ENCODE measurements at places on chromosomes 1 and 21. TPM values are rescaled to one million over a fixed set of nuclear protein-coding genes. Genes with fewer than 3 reads are reported as not detected.

DNA sequence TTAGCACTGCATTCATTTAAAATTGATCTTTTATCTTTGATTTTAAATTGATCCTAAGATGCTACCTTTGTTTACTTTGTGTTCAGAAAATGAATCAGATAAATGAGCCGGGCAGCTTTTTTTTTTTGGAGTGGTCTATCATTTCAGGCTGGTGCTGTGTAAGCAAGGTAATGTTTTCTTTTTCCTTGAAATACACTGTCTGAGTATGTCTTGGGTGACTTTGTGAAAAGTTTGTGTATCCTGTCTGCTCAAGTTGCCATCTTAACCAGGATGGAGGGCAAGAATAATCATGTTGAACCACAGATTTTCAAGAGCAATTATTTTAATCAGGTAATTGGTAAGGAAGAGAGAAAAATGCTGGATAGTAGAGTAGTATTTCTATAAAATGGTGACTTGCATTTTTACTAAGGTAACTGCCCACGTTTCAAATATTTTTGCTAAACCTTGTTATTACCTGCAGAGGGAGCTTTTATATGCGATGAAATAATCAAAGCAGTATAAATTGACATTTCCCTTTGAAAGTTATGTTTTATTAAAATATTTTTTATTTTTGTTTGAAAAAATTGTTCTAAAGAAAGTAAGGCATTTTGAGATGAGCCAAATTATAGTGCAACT, 11.1 kb downstream of the ADGRL2 start:
- peaks cover 54% of the 10 kb centered on the region for H3K4me1 ChIP-seq
- no peak overlapping the region for H3K4me3 ChIP-seq
- no peaks in the 10 kb centered on the region for H3K36me3 ChIP-seq
- no peak overlapping the region for H3K27ac ChIP-seq
- H3K27me3 ChIP-seq: no peaks in the 10 kb centered on the region

DNA sequence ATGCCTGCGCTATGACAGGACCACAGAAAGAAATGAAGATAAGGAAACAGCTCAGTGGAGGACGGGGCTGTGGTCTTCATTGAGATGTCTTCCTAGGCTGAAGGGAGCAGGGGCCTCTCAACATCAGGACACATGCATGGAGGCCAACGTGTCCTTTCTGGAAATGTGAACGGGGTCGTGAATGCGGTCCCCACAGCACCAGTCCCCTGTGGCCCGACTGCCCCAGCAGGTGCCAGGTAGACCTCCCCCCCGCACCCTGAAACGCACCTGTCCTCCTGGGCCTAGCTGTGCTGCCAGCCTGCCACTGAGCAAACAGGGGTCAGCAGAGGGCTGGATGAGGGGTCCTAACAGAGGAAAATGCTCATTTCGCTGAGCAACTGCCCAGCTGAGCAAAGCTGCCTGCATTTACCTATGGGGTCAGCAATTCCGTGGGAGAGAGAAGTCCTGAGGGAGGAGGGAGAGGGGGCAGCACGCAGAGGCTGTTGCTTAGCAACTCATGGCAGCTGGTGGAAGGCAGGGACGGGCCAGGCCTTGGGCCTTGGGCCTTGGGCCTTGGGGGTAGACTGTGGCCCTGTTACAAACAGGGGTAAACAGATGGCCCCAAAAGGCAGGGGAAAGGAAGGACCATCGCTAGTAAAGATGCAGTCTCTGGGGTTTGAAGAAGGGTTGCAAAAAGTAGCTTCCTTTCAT, 77.4 kb downstream of the NPHP4 start:
- H3K36me3 ChIP-seq: no peaks in the 10 kb centered on the region
- H3K4me1 ChIP-seq: no peaks in the 10 kb centered on the region
- H3K4me3 ChIP-seq: no peak overlapping the region

The MX2 gene
- total RNA-seq: 5.9 TPM

The OSCP1 gene
- 7.7 TPM for total RNA-seq

- peaks cover 56% of the 10 kb centered on the region for H3K4me1 ChIP-seq
- H3K36me3 ChIP-seq: peaks cover 49% of the 10 kb centered on the region
- H3K27me3 ChIP-seq: no peaks in the 10 kb centered on the region
- peak overlapping the region; percentile 44 for H3K27ac ChIP-seq
These were observed 17.9 kb downstream of the PTTG1IP start for GRCh38 chr21:44855572-44855971.

The CYP4Z1 gene
- total RNA-seq: 0.12 TPM

- no peak overlapping the region for H3K4me3 ChIP-seq
- H3K4me1 ChIP-seq: no peaks in the 10 kb centered on the region
- no peaks in the 10 kb centered on the region for H3K27me3 ChIP-seq
- H3K36me3 ChIP-seq: no peaks in the 10 kb centered on the region
- no peak overlapping the region for H3K27ac ChIP-seq
These were observed 72.5 kb downstream of the RUNX3 start for GRCh38 chr1:24857507-24858133.

- DNase-seq: no peak
- peak overlapping the region; percentile 50 for H3K27ac ChIP-seq
- no peak overlapping the region for H3K4me3 ChIP-seq
- H3K36me3 ChIP-seq: no peaks in the 10 kb centered on the region
- no peaks in the 10 kb centered on the region for H3K27me3 ChIP-seq
These were observed 8.7 kb upstream of the ADCY10 start for GRCh38 chr1:167922611-167923074.

DNA sequence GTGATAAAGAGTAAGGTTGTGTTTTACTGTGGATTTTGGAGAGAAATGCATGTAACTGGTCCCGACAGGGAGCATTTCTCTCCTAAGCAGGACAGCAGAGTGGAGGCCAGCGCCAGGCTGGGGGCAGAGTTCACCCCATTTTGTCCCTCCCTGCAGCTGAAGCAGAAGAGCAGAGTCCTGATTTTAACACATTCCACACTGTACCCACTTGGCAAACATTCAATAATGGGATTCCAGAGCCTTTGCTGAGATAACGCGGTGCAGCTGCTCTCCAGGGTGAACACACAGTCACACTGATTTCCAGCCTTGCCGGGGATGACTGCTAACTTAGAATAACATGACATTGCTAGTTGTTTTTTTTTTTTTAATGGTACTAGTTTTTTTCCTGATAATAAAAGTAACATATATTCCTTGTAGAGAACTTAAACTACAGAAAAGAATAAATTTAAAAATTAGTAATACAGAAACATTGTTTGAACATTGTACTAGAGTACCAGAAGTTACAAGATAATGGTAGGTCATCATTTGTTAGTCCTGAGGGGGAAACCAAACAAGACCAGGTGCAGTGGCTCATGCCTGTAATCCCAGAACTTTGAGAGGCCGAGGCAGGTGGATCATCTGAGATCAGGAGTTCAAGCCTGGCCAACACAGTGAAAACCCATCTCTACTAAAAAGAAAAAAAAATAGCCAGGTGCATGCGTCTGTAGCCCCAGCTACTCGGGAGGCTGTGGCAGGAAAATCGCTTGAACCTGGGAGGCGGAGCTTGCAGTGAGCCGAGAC, 77.2 kb downstream of the SCCPDH start:
- no peaks in the 10 kb centered on the region for H3K4me1 ChIP-seq
- no peak overlapping the region for H3K4me3 ChIP-seq
- H3K27ac ChIP-seq: no peak overlapping the region
- H3K36me3 ChIP-seq: no peaks in the 10 kb centered on the region

The NDC1 gene
- total RNA-seq: 8.0 TPM

GRCh38 chr1:94595658-94596057, 54.1 kb upstream of the F3 start:
- no peak overlapping the region for H3K4me3 ChIP-seq
- no peaks in the 10 kb centered on the region for H3K27me3 ChIP-seq
- H3K4me1 ChIP-seq: no peaks in the 10 kb centered on the region

The GOLT1A gene
- total RNA-seq: not detected

The CASQ1 gene
- total RNA-seq: 18.8 TPM

DNA sequence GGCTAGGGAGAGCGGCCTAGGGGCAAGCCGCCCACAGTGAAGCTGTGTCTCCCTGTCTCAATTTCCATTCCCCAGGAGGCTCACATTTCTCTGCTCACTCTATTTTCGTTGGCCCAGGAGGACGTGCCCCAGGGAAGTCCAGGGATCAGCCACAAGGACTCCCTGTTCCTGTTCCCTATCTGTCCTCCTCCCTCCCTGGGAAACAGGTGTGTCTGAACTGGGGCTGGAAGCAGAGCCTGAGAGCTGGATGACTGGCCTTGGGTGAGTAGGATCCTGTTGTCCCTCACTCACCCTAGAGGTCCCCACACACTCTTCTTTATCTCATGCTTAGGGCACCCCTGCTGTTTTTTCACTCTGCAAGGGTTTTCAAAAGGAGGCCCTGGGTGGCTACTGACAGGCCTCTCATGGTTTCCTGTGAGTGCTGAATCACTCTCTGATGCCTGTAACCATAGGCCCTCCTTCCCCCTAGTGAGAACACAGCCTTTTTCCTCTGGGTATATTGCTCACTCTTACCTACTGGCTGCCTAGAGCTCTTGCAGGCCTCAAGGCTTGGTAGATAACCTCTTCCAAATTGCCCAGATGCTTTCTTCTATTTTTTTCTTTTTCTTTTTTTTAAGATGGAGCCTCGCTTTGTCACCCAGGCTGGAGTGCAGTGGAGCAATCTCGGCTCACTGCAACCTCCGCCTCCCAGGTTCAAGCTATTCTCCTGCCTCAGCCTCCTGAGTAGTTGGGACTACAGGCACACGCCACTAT, 3.3 kb upstream of the UTP11 start:
- no peak overlapping the region for H3K4me3 ChIP-seq
- no peaks in the 10 kb centered on the region for H3K27me3 ChIP-seq
- H3K4me1 ChIP-seq: peaks cover 19% of the 10 kb centered on the region
- peak overlapping the region; percentile 56 for H3K27ac ChIP-seq
- no peaks in the 10 kb centered on the region for H3K36me3 ChIP-seq

- H3K27ac ChIP-seq: no peak overlapping the region
- no peak for DNase-seq
- H3K4me3 ChIP-seq: no peak overlapping the region
- no peaks in the 10 kb centered on the region for H3K36me3 ChIP-seq
- H3K27me3 ChIP-seq: peaks cover 7% of the 10 kb centered on the region
- no peaks in the 10 kb centered on the region for H3K4me1 ChIP-seq
These were observed 186.1 kb upstream of the CAMK1G start for GRCh38 chr1:209397371-209397770.

DNA sequence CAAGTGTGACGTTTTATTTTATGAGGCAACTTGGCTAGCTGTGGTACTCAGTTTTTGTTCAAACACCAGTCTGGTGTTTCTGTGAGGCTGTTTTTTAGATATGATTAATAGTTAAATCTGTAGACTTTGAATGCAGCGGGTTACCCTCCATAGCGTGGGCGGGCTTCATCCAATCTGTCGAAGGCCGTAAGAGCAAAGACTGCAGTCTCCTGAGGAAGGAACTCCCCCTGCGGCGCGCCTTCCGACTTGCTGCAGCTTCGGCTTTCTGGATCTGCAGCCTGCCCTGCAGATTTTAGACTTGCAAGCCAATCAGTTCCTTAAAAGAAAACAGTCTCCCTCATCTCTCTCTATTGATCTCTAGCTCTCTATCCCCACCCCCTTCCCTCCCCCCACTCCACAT, 4.2 kb upstream of the ZNF496 start:
- H3K4me1 ChIP-seq: peaks cover 42% of the 10 kb centered on the region
- no peak overlapping the region for H3K4me3 ChIP-seq
- no peak overlapping the region for H3K27ac ChIP-seq
- H3K27me3 ChIP-seq: no peaks in the 10 kb centered on the region
- DNase-seq: no peak

DNA sequence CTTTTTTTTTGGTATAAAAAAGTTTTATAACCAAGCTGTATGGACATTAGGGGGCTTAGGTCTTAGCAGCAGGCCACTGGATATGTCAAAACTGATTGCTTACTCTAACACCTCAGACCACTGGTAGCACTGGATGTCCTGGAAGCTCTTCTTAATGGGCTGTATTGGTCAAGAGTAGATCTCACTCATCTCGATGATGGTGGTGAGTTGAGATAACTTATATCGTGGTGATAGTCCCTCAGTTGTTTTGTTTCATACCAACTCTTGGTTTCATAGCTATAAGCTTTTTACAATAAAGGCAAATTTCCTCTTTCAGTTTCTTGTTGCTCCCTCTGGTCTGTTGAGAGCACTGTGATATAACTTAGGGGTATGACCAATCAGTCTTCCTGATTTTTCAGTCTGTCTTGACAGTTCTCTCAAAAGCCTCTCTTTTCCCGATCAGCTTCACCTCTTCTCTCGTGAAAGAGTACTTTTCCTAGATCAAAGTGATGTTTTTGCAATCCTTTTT, 9.7 kb upstream of the AGO1 start:
- DNase-seq: no peak
- no peak overlapping the region for H3K4me3 ChIP-seq
- no peaks in the 10 kb centered on the region for H3K36me3 ChIP-seq
- H3K4me1 ChIP-seq: no peaks in the 10 kb centered on the region
- H3K27me3 ChIP-seq: no peaks in the 10 kb centered on the region
- H3K27ac ChIP-seq: no peak overlapping the region

The LAX1 gene
- total RNA-seq: 0.17 TPM

DNA sequence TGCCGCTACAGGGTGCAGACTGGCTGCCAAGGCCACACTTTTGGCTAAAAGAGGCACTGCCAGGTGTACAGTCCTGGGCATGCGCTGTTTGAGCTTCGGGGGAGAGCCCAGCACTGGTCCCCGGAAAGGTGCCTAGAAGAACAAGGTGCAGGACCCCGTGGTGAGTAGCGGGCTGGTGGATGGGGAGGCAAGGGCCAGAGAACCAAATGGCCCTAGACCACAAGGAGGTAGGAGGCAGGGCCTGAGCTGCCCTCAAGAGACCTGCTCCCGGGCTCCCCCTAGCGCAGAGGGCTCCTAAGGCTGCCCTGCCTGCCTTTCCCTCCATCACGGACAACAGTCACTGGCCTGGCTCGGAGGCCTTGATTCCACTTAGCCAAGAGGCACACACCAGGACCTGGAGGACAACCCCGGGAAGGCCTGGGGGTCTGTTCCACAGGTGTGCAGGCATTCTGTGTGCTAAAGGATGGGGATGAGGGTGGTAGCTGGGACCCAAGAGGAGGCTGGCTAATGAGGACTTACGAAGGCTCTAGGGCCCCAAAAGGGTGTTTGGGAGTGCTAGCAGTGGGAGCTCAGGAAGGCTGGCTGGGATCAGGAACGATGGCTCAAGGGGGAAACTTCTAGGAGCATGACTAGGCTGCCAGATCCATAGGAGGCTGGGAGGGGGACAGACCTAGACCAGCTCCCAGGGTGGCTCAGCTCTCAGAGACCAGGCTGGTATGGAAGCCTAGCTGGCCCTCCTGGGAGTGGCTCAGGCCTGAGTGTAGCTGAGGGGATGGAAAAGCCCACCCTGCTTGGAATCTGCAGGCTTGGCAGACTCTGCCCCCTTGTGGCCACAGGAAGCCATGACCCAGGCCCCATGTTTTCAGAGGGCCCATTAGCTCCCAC, 742 bp downstream of the ARTN start:
- no peak overlapping the region for H3K4me3 ChIP-seq
- peaks cover 7% of the 10 kb centered on the region for H3K4me1 ChIP-seq
- no peak overlapping the region for H3K27ac ChIP-seq
- no peaks in the 10 kb centered on the region for H3K36me3 ChIP-seq
- H3K27me3 ChIP-seq: peaks cover 22% of the 10 kb centered on the region

DNA sequence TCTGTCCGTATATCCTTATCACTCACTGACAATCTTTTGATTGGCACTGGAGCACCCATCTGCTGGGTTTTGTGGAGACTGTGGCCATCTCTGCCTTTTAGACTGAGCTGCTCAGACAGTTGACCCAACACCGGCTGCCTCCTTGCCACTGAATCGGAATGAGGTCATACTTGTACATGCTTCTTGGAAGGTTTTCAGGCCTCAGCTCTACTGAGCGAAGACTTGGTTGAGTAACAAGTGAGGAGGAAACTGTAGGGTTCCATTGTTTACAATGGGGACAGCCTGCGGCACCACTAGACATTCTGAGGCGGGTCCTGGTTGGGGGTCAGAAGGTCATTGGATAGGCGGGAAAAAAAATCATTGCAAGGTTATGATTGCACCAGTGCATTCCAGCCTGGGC, 320.3 kb downstream of the KIF26B start:
- no peak overlapping the region for H3K4me3 ChIP-seq
- H3K36me3 ChIP-seq: no peaks in the 10 kb centered on the region
- H3K27me3 ChIP-seq: no peaks in the 10 kb centered on the region
- DNase-seq: no peak
- no peaks in the 10 kb centered on the region for H3K4me1 ChIP-seq
- H3K27ac ChIP-seq: no peak overlapping the region

The FAM43B gene
- 2.5 TPM for total RNA-seq

The SPRR2A gene
- total RNA-seq: not detected
